ENCODE measurements at places on chromosomes 12 and 14.
A peak's percentile ranks its signal among the peaks of the same experiment; 100 is the strongest.

DNA sequence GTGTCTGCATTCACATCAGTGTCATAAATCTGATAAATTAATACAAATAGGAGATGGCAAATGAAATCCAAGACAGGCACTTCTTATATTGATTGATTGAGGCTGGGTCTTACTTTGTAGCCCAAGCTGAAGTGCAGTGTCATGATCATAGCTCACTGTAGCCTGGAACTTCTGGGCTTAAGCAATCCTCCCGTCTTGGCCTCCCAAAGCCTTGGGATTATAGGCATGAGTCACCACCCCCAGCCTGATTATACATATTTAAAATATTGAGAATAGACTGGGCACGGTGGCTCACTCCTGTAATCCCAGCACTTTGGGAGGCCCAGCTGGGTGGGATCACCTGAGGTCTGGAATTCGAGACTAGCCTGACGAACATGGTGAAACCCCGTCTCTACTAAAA lies 51.3 kb downstream of the MARK3 start:
- no peak for DNase-seq

GRCh38 chr14:76456200-76456599 lies 80.3 kb downstream of the ESRRB start:
- peak; percentile 81 for DNase-seq

GRCh38 chr12:132356691-132357622 lies 27.6 kb upstream of the GALNT9 start:
- DNase-seq = no peak

GRCh38 chr14:88919502-88919901 lies 95.1 kb downstream of the TTC8 start:
- DNase-seq = no peak

DNA sequence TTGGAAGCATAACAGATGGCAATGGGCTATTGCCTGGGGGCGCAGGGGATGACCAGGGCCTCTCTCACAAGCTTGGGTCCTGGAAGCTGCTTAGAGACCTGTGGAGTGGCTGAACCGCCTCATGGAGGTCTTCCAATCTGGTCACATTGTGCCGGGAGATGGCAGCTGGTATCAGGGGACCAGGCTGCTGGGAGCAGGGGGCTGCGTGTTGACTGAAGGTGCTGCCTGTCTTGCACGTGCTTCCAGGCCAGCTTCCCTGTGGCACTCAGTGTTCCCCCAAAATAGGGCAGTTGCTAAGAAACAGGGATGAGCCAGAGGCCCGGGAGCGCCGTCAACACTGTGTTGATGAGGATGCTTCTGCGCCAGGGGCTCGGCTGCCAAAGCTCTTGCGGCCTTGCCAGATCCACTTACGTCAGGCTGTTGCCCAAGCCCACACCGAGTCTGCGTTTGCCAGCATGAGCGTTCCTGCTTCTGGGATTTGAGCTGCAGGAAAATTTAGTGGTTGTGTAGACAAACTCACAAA lies 39.8 kb downstream of the ELK3 start:
- DNase-seq = no peak

DNA sequence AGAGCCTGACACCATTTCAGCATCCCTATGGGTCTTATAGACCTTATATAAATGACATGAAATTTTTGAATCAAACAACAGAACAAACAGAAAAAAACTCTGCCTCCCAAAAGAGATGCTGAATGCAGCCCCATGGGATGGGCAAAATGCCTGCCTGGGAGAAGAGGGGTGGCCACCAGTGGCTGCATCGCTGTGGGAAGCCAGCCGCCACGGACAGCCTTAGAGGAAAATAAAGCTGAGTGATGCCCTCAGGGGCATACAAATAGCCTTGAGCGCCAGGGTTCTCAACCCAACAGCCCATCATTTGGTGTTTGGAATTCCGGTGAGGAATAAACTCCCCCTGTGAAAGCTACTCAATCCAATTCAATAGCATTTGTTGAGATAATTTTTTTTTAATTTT lies 22.9 kb downstream of the SYNE3 start:
- no peak for DNase-seq

DNA sequence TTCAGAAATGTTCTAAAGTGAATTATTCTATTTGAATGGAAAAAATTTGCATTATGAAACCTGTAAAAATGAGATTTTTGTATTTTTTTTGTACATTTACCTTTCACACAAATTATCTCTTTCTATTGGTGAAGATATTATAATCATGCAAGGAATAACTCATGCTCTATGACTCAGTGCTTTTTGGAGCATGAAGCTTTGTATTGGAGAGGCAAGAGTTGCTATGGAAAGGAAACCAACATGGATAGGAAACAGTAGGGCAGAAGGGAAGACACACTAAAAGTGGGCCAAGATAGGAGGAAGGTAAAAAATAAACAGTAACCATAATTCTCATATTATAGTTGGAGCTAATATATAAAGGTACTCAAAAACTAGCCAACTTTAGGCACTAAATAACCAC lies 79.0 kb downstream of the PLCZ1 start:
- no peak for DNase-seq

- no peak for DNase-seq
These were observed 93.4 kb upstream of the TMEM132D start for GRCh38 chr12:129997239-129997638.

- DNase-seq = no peak
These were observed 245.4 kb downstream of the DIO2 start for GRCh38 chr14:79965896-79966295.

DNA sequence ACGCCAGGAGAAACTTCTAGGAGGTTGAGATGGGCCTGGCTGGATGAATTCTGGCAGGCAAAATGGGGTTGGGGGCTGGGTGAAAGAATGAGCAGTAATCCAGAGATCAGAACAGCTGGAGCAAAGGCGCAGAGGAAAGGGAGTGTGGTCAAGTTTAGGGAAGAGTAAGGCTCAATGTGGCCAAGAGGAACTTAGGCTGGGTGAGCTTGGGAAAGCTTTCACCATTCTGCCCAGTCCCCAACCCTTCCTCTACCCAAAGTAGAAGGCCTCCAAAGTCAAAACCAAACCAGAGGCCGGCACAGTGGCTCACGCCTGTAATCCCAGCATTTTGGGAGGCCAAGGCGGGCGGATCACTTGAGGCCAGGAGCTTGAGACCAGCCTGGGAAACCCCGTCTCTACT lies 10.2 kb upstream of the RABGGTA start:
- DNase-seq = no peak

DNA sequence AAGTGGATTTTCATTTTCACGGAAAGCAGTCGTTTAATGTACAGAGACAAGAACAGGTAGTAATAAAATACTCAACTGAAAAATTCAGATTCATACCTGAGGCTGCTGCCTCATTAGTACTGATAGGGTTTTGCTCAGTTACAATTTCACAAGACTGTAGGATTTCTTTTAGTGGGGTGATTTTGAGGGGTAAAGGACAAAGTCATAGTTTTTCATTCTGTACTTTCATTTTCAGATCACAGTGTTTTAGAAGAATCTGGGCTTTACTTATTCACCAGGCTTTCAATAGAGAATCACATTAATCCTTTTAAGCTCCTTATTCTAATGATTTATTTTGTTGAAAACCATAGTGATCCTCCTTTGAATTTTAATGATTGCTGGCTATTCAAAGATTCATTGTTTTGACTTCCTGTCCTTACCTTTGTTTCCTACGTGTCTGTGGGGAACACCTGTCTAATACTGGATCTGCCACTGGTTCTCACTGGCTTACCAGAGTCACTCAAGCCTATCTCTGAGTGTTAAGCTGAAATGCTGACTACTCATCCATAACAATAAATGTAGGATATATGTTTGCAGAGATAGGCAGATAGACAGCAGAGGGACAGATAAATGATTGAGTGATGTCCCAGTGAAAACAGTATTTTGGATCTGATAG lies 243.8 kb upstream of the NPAS3 start:
- peak; percentile 31 for DNase-seq

DNA sequence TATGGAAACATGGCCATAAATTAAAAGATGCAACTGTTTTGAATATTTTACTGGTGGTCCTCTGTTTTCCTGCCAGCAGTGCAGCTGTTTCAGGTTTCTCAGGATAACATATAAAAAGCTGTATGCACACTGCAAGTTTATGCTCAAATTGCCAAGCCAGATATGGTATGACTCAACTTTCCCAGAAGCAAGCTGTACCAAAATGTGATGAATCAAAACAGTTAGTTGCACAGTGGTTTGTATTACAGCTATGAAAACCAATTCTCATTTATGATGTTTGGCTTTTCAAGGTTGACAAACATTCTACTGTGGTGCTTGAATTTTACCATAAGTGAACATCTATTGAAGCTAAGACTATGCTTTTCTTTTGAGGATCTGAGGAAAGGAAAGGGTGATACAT lies 15.5 kb downstream of the TRMT5 start:
- DNase-seq = no peak

DNA sequence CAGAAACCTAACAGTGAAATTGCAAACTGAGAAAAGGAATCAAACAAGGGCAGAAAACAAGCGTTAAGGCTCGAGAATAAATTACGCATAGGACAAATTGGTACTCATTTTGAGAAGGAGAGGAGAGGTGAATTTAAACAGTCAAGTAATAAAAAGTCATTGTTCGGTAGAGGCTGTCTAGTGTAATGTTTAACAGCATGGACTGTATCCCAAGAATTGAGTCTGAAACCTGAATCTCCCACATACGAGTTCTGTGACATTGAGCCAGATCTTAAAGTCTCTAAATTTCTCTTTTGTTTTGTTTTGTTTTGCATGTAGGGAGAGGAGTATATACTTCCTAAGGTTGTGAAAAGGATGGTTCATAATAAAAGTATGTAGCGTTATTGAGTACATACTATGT lies 216.5 kb upstream of the BTG1 start:
- no peak for DNase-seq

- no peak for DNase-seq
These were observed 6.8 kb downstream of the FIGNL2 start for GRCh38 chr12:51841727-51842126.

DNA sequence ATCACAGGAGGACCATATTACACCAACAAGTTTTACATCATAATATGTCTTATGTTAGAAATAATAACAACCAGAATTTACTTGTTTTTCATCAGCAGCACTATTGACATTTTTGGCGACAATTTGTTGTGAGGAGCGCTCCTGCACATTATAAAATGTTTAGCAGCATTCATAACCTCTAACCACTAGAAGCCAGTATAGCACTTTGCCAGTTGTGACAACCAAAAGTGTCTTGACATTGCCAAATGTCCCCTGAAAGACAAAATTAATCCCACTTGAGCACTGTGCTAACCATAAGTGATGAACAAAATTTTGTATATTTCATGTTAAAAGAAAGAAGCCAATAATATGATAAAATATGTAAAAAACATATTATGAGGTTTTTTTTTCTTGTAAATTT lies 356.9 kb upstream of the LMO3 start:
- DNase-seq = no peak

DNA sequence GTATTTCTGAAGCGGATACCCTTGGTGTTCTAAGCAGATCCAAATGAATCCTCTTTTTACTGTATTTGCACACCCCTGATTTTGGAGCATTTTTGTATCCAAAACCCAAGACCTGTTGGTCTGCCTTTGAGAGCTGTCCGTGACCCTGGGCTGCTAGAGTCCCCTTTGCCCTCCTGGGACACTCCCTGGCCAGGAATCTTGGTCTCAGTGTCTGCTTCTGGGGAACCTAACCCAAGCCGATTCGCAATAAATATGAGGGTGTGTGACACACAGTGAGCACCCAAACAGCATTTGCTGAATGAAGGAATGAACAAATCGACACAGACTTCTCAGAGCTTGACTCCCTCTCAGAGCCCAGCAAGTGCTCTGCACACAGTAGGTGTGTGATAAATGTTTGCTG lies 92.9 kb downstream of the SCARB1 start:
- DNase-seq = no peak

All from HAP-1 (cell line).